Immature natural killer cell (primary cell): ENCODE measurements at places on chromosomes 3 and 15. TPM values are rescaled to one million over a fixed set of nuclear protein-coding genes. Genes with fewer than 3 reads are reported as not detected.

Gene CDAN1
- polyA plus RNA-seq: 4.3 TPM

Gene PLA2G4D
- polyA plus RNA-seq: not detected

Gene AGBL1
- polyA plus RNA-seq: not detected

Gene DZIP1L
- not detected for polyA plus RNA-seq
